ENCODE measurements at places on chromosomes 6 and 20.

DNA sequence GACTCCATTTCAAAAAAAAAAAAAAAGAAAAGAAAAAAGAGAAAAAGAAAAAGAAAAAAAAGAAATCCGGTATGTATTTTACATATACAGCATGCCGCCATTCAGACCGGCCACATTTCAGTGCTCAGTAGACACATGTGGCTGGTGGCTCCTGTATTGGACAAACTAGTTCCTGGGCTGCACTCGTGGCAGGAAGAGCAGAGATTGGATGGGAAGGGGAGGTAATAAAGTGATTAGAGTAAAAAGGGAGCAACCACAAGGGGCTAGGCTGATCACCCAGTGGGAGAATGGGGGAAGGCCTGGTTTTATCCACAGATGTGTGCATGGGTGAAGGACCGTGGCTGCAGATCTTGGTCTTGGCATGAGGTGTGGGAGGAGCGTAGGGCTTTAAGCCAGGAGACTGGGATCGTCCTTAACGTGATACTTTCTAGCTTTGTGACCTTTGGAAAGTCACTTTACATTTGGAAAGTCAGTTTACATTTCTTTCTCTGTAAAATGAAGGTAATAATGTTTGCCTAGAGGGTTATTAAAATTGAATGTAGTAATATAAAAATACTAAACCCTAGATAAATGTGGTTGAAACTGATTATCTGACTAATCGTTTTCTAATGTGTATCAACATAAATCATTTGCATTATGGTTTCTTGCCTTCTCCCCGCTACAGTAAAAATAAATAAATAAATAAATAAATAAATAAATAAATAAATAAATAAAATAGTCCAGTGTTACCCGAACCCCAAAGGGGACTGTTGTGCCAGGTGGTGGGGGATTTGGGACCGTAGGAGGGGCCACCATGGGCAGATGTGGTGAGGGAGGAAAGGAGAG is 869 bp upstream of the TRIM15 start:
- DNase-seq, result no peak

DNA sequence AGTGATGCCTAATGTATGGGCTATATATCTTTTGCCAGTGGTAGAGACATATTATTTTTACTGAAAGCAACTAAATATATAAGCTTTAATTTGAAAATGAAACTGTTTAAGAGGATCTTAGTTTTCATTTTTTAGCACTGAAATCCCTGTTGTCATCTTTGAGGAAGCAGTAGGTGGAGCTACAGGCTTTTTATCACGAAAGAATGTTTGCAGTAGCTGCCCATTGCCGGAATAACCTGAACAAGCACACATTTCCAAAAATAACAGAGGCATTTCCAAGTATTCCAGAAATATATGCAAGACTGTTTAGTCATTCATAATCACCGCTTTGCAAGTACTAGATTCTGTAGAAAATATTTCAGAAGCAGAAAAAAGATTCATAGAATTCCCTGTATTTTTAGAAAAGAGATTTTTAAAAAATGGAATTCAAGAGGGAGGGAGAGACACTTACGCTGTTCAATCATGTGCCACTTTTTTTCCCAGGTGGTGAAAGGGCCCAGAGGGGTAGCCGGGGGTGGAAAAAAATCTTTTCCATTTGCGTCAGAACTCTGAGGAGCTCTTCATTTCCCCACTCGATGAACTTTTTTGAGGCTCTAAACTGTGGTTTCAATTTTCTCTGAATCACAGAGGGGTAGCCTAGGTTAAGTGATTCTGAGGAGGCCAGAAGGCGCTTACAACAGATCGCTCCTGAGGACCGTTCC is 142.5 kb upstream of the FERMT1 start:
- DNase-seq, result no peak

- DNase-seq, result no peak
Observed at GRCh38 chr20:43430265-43431133, 27.2 kb upstream of the SRSF6 start.

DNA sequence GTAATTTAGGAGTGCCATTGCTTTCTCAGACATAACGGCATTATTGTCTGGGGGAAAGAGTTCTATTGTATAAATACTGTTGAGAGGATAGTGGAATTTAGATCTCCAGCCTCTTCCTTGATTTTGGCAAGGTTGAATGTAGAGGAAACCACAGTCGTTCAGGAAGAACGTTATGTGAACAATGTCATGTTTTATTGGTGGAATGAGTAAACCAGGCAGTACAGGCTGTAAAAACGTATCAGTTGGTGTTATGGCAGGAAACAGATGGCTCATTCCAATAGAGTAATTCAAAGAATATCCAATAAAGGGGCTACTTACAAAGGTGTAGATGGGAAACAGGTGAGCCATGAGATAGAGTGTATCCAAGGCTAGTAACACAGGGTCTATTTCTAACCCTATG is 123.6 kb upstream of the SLC35B3 start:
- DNase-seq, result no peak

GRCh38 chr20:479487-479886 is 17.2 kb upstream of the TBC1D20 start:
- no peak for DNase-seq

- no peak for DNase-seq
Observed at GRCh38 chr6:45727228-45727627, 288.4 kb downstream of the CLIC5 start.

- no peak for DNase-seq
Observed at GRCh38 chr6:168658059-168658458, 217.1 kb downstream of the SMOC2 start.

- no peak for DNase-seq
Observed at GRCh38 chr6:103617642-103618041, 1242.1 kb downstream of the HACE1 start.

DNA sequence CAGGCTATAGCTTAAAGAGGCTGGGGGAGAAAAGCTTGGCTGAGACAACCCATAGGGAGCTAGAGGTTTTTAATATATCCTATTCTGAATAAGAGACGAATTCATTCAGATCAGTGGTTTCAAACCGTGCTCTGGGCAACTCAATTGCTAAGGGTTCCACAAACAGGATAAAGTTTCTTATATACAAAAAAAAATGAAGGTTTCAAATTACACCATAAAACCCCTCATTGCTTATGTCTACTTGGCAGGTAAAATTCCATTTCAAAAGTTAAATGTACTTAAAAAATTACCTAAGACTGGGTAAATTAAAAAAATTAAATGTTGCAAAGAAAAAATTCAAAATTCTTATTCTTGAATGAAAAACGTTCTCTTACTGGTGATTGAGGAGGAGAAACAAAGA is 2.7 kb downstream of the HLA-DPB1 start:
- DNase-seq, result no peak

GRCh38 chr20:6178537-6178936 is 55.7 kb upstream of the FERMT1 start:
- DNase-seq, result no peak

Data from CD4-positive, alpha-beta T cell treated with Interleukin-15 for 4 hours (primary cell).